Fibroblast of skin of left quadriceps (primary cell): ENCODE measurements at places on chromosomes 2 and 18.

- no peak for DNase-seq
Measured at GRCh38 chr2:190678444-190679162, 29.7 kb downstream of the NAB1 start.

DNA sequence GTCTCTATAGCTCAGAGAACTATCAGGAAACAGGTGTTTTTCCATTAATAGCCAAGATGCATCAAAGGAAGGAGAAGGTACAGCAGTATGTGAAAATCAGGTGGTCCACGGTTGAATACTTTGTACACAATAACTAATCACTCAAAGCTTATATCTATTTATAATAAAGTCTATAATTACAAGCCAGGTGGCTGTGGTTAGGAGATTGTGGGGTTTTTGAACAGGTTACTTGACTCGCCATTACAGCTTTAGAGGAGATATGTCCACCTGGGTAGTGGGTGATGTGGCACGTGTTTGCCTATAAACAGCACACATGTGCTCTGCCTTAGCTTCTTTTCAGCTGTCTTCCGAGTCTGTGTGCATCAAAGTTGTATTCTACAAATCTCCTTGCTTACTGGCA, 892.2 kb upstream of the ZEB2 start:
- DNase-seq = no peak

GRCh38 chr18:23342506-23342905, 110.6 kb upstream of the RIOK3 start:
- DNase-seq = no peak

DNA sequence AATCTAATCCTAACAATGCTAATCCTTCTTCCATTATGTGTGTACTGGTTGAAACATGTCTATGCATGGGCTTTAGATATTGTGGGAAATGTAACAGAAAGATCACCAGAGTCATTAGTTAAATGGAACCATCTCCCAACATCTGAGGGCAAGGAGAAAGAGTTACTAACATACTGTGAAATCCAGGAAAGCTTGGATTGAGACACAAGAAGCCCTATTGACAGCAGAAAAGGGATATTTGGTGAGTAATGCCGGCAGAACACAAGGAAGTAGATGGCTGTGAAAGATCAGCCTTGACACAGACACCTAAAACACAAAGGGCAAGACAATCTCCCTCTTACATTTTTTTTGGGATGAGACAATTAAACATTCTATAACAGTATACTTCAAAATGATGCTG, 28.5 kb upstream of the LAMA1 start:
- DNase-seq = no peak

DNA sequence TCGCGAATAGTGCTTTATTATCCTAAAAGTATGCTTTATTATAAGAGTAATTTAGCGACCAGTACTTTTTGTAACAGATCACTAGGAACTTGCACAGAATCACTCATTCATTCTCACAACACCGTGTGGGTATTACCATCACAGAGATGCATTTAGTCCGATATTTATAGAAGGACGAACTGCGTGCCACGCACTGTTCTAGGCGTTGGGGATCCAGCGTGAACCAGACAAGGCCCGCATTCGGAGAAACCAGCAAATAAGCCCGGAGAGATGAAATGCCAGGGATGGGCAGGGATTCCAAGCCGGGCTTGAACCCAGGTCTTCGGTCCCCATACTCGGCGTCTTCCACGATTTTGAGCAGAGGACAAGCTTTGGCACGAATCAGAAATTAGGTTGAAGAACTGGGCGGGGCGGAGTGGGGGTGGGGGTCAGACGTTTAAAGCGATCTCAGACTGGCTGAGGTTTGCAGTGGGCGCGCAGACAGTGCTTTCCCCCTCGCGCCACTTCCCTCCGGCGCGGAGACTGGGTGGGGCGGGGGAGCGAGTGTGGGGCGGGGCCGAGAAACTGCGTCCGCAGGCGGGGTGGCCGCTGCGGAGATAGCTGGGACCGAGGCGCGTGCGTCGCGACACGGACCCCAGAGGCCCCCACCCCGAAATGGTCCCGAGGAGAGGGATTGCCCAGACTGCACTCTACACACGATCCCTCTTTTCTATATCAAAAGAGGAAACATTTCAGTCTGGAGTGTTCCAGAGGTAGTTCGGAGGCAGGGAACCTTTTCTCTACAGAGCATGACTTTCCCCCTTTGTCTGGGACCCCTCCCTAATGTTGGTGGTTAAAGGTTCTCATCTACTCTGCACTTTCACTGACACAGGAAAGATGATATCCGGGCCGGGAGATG, 1.1 kb upstream of the CXCR4 start:
- no peak for DNase-seq

DNA sequence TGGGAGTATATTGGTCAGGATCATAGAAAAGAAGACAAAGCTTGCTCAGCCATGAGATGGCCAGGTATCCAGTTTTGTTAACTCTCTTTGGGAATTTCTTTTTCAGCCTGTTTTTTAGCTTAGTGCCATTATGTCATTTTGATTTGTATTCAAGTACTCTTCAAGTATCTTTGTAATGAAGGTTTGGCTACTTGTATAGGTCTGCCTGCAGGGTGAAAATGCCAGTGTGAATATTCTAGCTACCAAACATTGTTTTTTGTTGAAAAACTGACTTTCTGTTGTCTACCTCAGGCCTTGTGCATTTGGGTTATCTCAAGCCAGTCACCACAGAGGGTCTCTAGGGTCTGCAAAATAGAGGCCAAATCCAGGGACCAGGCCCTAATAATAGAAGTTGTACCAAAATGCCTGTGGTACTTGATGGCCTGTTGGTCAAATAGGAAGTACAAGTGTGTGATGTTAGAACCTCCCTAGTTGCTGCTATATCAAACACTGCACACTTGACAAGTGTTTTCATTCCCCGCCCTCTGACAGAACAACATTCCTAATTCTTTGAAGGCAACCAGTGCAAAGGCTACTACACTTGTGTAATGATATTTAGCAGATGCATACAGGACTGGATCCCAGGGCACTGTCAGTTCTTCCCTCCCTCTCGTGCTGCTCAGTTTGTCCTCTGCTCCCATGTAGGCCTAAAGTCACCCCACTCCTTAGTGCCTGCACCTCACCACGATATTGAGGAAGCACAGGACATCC, 36.4 kb downstream of the RNMT start:
- no peak for DNase-seq

DNA sequence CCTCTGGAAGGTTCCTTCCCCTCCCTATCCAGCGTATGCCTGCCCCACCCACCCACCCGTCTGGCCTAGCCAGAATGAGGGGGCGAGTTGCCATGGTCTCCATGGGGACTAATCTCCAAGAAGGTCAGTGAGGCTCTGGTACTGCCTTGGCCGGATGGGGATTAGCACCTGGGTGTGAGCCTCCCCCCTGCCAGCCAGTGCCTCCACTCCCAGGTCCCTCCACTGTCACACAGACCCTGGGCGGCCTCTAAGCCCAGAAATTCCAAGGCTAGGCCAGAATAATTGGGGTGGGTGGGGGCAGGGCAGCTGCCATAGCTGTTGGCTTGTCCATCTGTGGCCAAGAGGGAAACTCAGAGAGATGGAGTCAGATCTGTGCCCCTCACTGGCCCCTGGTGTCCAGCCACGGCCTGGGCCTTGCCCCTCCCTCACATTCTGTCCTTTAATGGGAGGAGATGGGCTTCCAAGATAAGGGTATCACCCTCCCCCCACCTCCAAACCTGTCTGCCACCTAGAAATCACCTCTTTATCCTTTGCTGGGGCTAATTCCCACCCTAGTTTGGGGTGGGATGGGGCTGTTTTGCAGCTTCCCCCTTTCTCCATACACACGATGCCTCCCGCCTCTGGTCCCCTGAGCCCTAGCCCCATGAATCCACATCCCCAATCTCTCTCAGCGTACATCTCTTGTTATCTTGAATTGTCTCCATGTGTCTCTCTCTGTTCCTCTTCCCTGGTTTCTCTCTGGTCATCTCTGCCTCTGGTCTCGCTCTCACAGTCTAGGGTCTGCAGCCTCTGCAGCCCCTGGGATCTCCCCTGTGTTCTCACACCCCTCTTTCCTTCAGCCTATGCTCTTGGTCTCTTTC, 6.0 kb upstream of the CRYBA2 start:
- no peak for DNase-seq

- no peak for DNase-seq
Measured at GRCh38 chr2:16031848-16032159, 91.5 kb downstream of the MYCN start.

GRCh38 chr2:100320547-100321178, 1.6 kb downstream of the LONRF2 start:
- no peak for DNase-seq

DNA sequence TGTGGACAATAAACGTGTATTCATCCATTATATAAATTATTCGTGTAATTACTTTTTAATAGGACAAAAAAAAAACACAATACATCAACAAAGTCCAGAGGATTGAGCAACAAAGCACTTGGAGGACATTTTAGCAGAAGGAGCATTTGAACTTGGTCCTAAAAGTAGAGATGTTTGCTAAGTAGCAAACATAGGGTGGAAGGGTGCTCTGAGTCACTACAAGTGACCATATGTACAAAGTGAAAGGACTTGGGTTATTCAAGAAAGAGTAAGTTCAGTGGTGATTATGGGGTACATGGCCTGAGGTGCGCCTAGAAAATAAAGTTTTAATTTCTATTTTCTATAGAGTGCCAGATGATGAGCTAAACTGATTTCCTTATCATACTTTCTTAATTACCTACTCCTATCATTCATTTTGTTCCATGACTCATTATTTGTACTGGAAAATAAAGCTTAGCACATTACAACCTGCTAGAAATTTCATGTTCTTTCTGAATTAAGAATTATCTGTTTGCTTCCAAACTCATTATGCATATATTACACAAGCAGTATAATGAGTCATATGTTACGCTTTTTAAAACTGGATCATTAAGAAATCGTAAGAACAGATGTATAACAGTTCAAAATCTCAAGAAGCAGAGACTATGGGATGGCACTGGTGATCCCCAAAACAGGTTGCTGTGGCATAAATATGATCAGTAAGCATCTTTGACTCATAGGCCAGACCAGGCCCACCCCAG, 13.1 kb upstream of the PPP1R1C start:
- DNase-seq = no peak
